ENCODE measurements at places on chromosomes 11 and 22.

DNA sequence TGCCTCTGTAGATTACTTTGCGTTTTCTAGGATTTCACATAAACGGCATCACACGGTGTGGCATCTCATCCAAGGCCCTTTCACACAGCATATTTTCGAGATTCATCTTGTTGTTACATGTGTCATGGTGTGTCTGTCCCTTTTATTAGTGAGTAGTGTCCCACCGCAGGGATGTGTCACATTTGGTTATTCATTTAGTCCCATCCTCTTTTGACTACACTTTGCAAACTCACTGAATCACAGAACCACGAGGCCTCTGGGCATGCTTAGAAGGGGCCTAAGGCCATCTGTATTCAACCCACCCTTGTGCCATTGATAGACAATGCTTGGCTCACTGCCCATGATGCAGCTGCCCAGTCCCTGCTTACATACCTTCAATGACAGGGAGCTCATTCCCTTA is 4.2 kb upstream of the RAC2 start:
- no peak for DNase-seq

DNA sequence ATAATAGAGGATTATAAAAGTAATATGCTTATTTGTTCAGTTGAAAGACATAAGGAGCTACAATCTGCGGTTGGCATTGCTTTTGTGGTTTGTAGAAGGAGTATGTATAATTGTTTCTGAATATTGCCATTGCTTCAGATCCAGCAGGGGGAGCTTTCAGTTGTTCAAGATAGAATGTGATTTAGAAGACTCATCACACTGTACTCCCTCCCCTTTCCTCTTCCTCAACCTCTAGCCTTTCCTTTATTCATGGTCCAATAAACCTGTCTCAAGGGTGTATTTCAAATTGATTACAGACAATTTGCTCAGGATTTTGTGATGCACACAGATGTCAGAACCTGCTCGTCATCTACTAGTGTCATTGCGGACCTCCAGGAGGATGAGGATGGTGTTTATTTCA is 9.8 kb downstream of the PRMT3 start:
- DNase-seq: no peak

GRCh38 chr11:64663656-64664055 is 59.3 kb downstream of the NRXN2 start:
- DNase-seq: no peak

GRCh38 chr11:134272381-134273316 is 3.5 kb upstream of the GLB1L3 start:
- no peak for DNase-seq

GRCh38 chr11:33742249-33742851 is 6.1 kb upstream of the CD59 start:
- DNase-seq: no peak

- DNase-seq: no peak
Measured at GRCh38 chr11:116282481-116282880, 490.3 kb downstream of the BUD13 start.

DNA sequence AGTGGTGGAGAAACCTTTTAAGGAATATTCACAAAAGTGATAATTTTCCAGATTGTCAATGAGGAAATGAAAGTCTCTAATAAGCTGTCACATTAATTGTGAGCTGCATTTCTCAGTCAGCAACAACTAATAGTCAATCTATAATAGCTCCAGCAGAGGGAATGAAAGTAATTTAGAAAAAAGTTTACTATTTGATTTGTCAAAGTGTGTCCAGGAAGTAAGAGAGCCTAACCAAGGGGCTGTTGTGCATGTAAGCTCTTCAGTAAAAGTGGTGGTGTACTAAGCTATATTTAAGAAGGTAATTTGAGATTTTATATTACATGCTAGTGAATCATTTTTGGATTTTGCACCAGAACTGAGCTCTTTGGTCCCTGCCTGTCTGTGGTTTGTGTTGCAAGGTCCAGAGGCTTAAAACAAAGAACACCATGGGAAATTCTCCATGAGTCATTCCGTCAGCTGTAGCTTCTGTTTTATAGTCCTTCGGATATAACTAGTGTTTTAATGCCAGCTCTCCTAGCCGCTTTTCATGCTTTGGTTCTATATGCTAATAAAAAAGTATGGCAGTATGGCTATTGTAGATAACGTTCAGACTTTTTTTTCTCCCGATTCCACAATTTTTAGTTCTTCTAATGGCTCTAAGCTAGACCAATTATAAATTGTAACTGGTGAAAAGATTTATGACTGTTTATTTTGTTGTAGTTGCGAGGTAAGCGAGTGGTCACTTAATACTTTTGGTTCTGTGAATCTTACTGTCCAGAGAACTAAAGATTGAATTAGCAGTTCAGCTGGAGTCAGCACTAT is 64.6 kb downstream of the ARHGEF12 start:
- no peak for DNase-seq

- DNase-seq: no peak
Measured at GRCh38 chr11:73426219-73426850, 50.1 kb downstream of the RELT start.

GRCh38 chr11:74574563-74574962 is 17.8 kb upstream of the POLD3 start:
- DNase-seq: no peak

GRCh38 chr11:133712051-133712560 is 133.2 kb downstream of the SPATA19 start:
- DNase-seq: no peak

DNA sequence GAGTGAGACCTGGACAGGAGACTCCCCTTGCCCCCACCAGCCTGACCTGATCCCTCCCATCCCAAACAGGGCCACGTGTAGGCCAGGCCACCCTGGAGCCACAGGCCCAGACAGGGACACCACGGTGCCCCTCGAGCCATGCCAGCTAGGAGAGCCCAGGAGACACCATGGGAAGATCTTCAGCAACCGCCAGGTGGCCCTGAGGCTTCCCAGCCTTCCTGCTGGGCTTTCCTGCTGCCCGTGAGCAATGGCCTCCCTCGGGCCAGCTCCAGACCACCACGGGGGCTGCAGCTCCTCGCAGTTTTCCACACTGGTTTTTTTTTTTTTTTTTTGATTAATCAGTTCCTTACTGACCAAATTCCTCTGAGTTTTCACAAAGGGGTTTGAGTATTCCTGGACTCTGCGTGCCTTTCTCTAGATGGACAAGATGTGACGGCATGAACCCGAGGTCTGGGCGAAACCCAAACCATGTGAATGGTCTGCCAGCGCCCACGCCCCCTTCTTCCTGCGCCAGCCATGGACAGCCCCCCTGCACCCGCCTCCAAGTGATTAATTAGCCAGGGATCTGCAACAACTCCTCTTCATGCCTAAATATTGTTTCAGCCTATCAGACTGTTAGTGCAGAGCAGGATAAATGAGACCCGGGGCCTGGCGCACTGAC is 40.9 kb downstream of the TBX1 start:
- DNase-seq: no peak

- DNase-seq: no peak
Measured at GRCh38 chr11:134405841-134406240, 6.2 kb downstream of the B3GAT1 start.

- DNase-seq: no peak
Measured at GRCh38 chr11:72578566-72578965, 95.7 kb downstream of the PDE2A start.

GRCh38 chr11:96178887-96179279 is 164.1 kb downstream of the MAML2 start:
- DNase-seq: no peak

- no peak for DNase-seq
Measured at GRCh38 chr11:131601586-131601985, 231.2 kb downstream of the NTM start.

DNA sequence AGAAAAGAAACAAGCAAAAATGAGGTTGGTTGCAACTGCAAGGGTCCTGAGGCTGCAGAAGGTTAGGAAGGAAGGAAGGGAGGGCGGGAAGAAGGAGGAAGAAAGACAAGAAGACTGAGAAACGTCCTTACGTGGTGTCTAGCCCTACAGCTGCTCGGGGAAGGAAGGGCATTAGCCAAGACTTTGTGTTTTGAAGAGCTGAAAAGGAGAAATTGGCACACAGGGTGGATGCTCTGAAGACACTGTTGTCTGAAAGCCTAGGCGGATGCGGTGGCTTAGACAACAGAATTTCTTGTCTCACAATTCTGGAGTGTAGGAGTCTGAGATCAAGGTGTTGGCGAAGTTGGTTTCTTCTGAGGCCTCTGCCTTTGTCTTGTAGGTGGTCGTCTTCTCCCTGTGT is 60.7 kb downstream of the MCM5 start:
- DNase-seq: no peak

- DNase-seq: no peak
Measured at GRCh38 chr11:92642177-92642931, 327.1 kb upstream of the MTNR1B start.

GRCh38 chr11:19846654-19847305 is 134.1 kb downstream of the NAV2 start:
- no peak for DNase-seq

- no peak for DNase-seq
Measured at GRCh38 chr22:30664798-30665197, 2.9 kb downstream of the DUSP18 start.

GRCh38 chr11:86551288-86552092 is 120.9 kb downstream of the ME3 start:
- DNase-seq: no peak

DNA sequence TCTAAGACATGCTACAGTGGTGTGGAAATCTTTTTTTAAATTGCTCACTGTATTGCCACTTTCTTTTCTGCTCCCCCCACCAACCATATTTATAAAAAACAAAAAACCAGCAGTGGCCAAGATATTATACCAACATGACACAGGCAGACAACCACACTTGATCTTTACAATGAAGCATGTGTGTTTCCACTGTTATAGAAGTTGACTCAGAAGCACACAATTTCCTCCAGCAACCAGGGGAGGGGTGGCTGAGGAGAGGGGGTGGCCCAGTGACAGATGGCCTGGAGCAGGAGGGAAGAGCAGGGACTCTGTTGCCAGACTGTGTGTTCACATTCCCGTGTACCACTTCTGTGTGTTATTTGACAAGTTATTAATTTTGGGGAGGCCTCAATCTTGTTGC is 14.8 kb downstream of the CD59 start:
- DNase-seq: no peak

GRCh38 chr11:74687237-74688023 is 43.8 kb downstream of the CHRDL2 start:
- DNase-seq: no peak

- no peak for DNase-seq
Measured at GRCh38 chr11:102323542-102324251, 6.4 kb downstream of the BIRC3 start.

GRCh38 chr11:128763224-128763623 is 69.4 kb downstream of the FLI1 start:
- no peak for DNase-seq

- DNase-seq: no peak
Measured at GRCh38 chr11:111423250-111423615, 44.2 kb upstream of the POU2AF1 start.

DNA sequence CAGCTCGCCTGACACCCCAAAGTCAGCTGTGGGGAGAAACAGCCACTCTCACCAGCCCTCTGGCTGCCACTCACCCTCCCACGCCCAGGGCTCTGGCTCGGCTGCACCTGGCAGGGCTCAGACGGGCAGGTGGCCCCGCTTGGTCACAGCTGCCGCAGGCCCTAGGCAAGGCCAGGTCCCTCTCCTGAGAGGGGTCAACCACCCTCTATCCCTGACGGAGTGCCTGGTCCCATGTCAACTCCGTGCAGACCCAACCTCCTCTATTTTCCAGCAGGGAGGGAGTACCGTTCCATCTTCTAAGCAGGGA is 1.9 kb downstream of the MAP4K2 start:
- no peak for DNase-seq

DNA sequence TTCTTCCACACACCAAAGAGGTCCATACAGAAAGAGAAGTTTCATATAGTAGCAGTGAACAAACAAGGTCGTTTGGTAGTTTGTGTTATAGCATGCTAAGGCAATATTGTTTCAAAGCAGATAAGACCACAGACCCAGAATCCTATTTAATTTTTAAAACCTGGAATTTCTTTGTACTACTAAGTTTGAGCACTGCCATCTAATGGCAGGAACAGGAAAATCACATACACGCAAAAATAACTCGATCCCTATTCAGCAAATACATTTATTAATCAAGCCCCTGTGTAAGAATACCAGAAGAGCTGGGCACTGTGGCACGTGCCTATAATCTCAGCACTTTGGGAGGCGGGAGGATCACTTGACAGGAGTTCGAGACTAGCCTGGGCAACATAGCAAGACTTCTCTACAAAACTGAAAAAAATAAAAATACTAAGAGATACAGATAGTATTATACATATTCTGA is 2.9 kb upstream of the BTBD10 start:
- DNase-seq: no peak

DNA sequence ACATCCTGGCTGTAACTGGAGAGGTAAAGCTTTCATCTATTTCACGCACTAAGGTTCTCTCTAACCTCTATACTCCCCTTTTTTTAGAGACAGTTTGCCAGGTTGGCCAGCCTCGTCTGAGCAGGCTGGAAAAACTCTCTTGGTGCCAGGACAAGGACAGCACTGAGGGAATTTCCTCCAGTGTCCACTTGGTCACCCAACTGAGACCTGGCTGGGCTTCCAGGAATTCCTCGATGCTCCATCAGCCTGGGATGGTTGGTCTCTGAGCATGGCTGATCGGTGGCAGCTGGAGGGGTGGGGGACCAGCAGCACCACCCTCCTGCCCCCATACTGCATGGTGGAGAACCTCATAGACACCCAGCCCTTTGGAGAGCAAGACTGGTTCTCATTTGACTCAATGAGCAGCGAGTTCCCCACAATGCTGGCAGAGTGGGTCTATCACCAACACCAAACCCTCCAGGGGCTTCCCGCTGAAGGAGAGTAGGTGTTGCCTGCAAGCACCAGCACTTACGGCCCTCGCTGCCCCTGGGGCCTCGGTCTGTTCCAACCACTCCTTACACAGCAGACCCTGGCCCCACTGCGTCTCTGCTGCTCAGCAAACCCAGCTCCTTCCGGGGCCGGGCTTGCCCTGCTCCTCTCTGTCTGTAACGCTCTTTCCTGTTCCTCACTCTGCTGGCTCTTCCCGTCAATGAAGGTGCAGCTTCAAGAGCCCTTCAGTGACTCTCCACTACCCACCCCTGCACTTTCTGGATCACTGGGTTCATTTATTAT is 122.2 kb downstream of the ST3GAL4 start:
- no peak for DNase-seq

- no peak for DNase-seq
Measured at GRCh38 chr11:11074686-11075335, 217.0 kb upstream of the ZBED5 start.

Data from stimulated activated CD4-positive, alpha-beta T cell treated with anti-CD3 and anti-CD28 coated beads, Interleukin-12 subunit alpha, Interleukin-12 subunit beta, amount 100 ng/mL, for 48 hours (primary cell).